A549 treated with Mapracorat at 1 μM for 4 hours (cell line): ENCODE measurements at places on chromosomes 4 and X. TPM values are rescaled to one million over a fixed set of nuclear protein-coding genes. Genes with fewer than 3 reads are reported as not detected.

The ITIH6 gene
- total RNA-seq: 0.04 TPM in 1 of 5 replicates, not detected in the others

The CHIC2 gene
- total RNA-seq: 8.3 to 10.6 TPM (median 8.5 TPM) in 5 replicates

The PDCL2 gene
- total RNA-seq: not detected in 5 replicates

The UGT2B10 gene
- 0.15 TPM in 1 of 5 replicates, not detected in the others for total RNA-seq

The CLGN gene
- total RNA-seq: 4.5 to 5.5 TPM (median 5.3 TPM) in 5 replicates

The SHISA3 gene
- total RNA-seq: not detected in 5 replicates

The TAF7L gene
- total RNA-seq: 0.05 to 0.20 TPM (median 0.13 TPM) in 5 replicates

The ACE2 gene
- 0.05 TPM in 1 of 5 replicates, not detected in the others for total RNA-seq

The ATP10D gene
- 1.9 to 3.4 TPM (median 2.4 TPM) in 5 replicates for total RNA-seq

The GPR143 gene
- total RNA-seq: 0.08 to 0.37 TPM (median 0.24 TPM) in 5 replicates
